ENCODE measurements at places on chromosomes 12 and 14.
A peak's percentile ranks its signal among the peaks of the same experiment; 100 is the strongest.

- DNase-seq: no peak
Measured at GRCh38 chr12:7146906-7147305, 16.7 kb downstream of the CLSTN3 start.

GRCh38 chr12:93571925-93572711 is at the start of gene SOCS2:
Gene SOCS2, plus strand, starts transcription at chr12:93572675. Its CDS starts 223 bp downstream, at chr12:93572898.
- DNase-seq: no peak

- DNase-seq: no peak
Measured at GRCh38 chr12:47388712-47389111, 309.0 kb upstream of the AMIGO2 start.

DNA sequence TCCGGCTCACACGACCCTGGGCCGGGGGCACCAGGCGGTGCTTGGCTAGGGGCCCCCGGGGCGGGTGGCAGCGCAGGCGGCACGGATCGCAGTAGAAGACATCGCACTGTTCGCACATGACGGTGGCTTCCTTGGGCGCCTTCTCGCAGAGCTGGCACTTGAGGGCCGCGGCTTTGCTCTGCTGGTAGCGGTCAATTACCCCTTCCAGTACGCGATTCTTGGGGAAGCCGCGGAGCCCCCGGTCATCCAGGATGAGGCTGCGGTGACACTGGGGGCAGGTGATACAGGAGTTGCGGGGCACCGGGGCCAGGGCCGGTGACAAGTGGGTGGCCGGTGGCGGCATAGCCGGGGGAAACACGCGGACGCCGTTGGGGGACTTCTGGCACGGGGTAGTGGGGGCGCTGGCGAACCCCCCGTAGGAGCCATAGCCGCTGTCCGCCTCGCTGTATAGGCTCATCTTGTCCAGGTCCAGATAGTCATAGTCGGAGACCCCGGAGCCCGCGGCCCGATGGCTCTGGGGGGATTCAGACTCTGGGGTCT is 553 bp downstream of the TRIM9 start:
- no peak for DNase-seq

- DNase-seq: no peak
Measured at GRCh38 chr12:117476341-117476740, 114.9 kb upstream of the NOS1 start.

DNA sequence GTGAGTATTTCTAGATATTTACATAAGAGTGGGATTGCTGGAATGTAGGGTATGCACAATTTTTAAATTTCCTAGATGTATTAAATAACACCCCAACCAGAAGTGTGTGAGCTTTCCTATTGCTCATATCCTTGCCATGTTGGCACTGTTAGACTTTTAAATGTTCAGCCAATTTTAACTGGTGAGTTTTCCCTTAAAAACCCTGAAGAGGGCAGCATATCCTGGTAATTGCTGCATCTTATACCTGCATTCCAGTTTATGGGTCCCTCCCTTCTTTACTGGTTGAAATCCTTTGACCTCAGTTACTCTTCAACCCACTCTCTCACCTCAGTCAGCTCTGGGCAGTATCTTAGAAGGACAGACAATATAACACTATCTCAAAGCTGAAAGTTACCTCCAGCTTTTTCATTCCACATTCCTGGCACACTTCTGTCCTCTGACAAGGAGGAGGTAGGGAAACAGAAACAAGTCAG is 270.6 kb downstream of the PAWR start:
- DNase-seq: no peak

GRCh38 chr12:111352296-111352993 is 16.4 kb downstream of the PHETA1 start:
- DNase-seq: no peak

GRCh38 chr14:24355009-24355408 is 13.0 kb upstream of the NFATC4 start:
- DNase-seq: no peak

DNA sequence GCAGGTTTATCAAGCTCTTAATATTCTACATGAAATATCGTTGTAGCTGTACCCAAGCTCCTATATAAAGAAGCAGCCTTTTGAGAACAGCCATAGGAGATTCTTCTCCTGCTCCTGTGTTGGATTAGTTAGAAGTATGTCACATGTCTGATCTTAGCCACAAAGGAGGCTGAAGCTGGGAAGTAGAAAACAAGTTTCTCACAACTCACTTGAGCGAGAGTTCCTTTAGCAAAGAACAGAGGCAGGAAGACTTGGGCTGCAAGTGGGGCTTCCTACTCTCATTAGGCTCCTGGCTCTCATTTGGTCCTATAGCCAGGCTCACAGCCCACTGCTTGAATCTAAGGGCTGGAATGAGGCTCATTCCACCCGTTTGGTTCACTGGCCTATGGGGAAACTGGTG is 281.9 kb downstream of the BTG1 start:
- no peak for DNase-seq

- DNase-seq: no peak
Measured at GRCh38 chr12:30088259-30088995, 304.7 kb upstream of the TMTC1 start.

- DNase-seq: no peak
Measured at GRCh38 chr12:105409801-105410471, 79.4 kb downstream of the C12orf75 start.

- no peak for DNase-seq
Measured at GRCh38 chr12:94872971-94873733, 130.3 kb downstream of the NDUFA12 start.

DNA sequence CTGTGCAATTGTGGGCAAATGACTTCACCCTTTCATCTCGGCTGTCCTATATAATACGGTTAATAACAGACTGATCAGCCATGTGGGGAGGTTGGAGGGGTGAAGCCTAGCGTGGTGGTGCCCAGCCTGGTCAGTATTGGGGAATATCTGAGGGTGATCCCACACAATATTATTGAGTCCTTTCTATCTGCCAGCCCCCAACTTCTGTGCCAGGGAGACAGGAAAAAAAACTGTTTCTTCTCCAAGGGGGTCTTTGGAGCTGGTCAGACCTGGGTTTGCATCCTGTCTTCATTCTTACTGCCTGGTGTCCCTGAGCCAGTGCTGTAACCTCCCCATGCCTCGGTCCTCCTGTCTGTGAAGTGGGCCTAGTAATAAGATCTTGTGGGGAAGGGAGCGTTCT is 6.5 kb downstream of the CYP46A1 start:
- DNase-seq: no peak

DNA sequence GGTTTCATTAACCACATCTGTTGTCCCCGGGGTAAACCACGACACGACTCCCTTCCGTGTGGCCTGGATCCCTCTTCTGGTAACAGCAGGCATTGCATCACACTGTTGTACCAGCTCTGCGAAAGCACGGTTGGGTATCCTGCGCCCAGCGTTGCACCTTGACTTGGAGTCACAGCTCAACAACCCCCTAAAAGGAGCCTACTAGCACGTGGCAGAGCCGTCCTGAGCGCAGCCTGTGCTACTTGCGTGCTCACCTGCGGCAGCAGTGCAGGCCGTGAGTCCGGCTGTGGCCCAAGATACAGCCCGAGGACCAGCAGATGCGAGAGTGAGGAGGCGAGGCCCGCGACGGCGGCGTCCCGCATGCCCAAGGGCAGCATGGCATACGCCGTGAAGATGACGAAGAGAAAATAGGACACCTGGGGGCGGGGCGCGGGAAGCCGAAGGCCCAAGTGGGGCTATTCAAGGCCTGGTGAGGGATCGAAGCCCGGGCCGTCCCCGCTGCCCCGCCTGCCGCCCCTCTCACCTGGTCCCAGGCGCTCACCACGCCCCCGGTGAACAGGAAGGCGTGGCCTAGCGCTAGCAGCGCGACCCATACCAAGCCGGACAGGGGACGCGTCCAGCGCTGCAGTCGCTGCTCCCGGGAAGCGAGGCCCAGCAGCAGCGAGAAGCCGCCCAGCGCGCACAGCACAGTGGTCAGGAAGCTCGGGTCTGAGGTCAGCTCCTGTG is 2.4 kb downstream of the ADCY4 start:
- DNase-seq: peak; percentile 59

DNA sequence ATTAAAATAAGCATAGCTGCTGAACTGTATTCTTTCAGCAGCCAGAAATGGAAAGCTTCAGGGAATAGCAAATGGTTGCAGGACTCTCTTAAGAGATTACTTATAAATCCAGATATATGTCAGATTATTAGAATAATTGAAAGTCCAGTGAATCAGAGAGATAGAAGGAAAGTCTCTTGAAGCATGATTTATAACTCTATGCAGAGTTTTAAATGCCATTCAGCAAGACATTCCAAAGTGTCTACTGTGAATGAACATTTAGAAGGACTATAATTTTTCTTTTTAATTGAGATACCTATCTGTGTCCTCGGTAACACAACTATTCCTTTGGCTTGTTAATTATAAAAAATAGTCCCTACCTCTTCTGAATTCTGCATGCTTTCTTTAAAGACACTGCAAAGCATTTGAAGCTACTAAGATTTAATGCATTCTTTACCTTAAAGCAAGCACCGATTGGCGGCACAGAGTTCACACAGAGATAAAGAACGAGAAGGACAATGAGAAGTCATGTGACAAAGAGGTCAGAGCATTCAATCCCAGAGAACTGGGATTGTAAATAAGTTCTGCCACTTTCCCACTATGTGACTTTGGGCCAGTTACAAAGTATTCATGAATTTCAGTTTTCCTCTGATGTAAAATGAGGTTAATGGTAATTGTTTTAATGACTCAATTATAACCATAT is 371.0 kb upstream of the ATP2B1 start:
- no peak for DNase-seq

DNA sequence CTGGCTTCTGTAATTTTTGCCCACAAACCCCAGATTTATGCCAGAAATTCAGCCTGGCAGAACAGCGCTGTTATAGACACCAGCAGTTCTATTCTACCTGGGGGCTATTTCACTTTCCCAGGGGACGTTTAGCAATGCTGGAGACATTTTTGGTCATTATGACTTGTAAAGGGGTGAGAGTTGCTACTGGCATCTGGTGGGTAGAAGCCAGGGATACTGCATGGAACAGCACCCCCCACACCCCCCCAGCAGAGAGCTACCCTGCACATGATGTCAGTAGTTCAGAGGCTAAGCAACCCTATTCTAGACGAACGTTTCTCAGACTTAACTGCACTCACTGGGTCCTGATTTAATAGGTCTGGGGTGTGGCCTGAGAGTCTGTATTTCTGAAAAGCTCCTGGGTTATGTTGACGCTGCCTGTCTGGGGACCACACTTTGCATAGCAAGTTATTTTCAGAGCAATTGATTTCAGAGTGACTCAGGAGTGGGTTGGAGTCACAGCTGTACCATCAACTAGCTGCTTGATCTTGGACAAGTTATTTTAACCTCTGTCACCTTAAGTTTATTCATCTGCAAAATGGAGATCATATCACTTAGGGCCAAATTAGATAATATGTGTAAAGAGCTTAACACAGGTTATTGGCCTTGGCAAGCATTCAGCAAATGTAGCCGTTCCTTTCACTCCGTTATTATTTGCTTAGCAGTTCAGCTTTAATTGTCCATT is 48.5 kb downstream of the CHST11 start:
- DNase-seq: no peak

- no peak for DNase-seq
Measured at GRCh38 chr14:59905188-59905587, 14.8 kb upstream of the LRRC9 start.

DNA sequence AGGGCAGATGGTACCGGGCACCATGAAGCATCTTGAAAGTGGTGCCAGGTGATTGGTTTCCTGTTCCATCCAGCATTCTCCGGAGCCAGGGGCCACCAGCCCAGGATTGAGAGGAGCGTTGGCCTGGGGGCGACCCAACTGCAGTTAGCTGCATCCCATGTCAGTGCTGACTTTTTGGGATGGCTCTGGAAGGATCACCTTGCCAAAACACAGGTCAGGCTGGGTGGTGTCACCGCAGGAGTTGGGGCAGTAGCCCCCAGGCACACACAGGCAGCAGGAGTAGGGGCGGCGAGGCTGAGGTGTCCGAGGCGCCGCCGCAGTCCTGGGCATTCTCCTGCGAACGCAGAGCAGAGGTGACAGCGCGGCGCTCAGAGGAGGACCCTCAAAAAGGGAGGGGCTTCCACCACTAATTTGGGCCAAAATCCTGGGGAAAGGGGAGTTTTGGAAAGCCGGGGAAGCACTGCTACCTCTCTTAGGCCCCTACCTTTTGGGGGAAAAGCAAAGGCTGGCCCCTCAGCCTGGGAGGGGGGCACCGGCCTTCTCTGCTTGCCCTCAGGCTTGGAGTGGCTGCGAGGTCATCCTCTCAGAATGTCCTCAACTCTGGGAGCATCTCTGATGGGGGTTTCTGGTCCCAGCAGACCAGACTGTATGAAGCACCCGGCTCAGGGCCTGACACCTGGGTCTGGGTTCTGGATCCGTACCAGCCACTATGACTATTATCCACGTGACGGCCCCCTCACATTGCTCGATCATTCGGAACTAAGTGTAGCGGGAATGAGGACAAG is 26.7 kb upstream of the LRTM2 start:
- no peak for DNase-seq

- DNase-seq: no peak
Measured at GRCh38 chr12:85392508-85392907, 112.5 kb downstream of the ALX1 start.

GRCh38 chr12:77485961-77486854 is 344.5 kb upstream of the NAV3 start:
- no peak for DNase-seq

DNA sequence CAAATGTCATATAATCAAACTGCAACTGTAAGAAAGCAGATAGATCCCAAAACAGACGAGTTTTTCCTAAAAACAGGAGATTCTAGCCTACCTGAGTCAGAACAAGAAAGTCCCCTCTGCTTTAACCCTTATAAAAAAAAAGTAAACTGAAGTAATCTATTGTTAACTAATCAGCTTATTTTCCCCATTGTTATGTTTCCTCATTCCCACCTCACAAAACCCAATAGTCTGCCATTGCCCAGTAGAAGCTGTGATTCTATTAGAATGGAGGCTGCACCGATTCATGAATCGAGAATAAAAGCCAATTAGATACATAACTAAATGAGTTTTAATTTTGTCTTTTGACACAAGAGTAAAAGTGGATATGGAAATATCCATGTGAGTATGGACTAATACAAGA is 115.4 kb downstream of the MED13L start:
- DNase-seq: no peak

DNA sequence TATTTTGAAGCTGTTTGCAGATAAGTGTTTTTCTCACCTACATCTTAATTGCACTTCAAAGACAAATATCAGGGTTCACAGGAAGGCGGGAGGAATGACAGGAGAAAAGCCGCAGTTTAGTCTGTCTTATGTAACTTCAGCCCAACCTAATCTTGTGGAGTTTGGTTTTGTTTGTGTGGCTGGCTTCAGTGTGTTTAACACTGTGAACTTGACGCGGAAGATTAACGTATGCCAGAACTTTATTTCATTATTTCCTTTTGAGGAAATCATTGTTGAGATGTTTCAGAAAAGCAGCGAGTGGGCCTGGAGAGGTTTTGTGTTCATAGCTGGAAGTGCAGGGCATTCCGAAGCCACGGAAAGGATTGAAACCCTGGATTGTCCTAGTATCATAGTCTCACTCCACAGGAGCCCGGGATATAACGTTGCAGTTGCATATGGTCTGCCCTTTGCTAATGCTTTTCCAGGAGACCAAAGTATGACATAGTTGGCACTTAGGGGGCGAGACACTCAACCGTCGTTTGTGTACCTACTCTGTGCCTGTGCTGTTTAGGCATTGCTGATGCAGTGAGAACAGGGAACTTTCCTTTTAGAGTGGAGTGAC is 2.0 kb downstream of the PELI2 start:
- no peak for DNase-seq

All from CMK (cell line).